ENCODE measurements at places on chromosomes 13 and 19. TPM values are rescaled to one million over a fixed set of nuclear protein-coding genes. Genes with fewer than 3 reads are reported as not detected.

GRCh38 chr19:54017261-54017660 lies 25.8 kb downstream of the CACNG6 start:
- no peak for DNase-seq

- DNase-seq, result peak; percentile 96
These were observed 38.2 kb downstream of the NFIC start for GRCh38 chr19:3404324-3405260.

DNA sequence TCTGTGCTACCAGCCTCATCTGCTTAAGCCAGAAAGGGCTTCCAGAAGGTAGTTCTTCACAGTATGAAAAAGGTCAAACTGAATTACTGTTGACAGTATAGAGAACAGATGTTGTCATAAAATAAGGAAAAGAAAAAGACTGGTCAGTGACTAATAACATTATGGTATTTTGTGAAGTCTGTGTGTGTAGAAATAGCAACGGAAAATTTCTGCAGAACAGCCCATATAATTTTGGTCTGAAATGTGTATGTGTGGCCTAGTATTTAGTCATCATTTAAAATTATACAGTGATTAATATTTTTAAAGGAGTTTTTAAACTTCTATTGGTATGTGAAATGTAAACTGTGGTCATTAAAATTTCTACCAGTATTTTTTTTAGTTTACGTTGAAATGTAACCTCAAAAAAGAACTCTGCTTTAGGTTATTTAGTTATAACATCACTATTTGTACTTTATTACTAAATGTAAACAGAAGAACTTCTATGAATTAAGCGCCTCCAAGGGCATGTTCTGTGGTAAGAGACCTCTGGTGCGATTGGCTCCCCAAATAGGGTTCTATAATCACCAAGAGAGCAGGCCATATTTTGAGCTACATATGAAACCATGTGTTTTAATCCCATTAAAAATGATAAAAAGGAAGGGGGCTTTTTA lies 3.3 kb upstream of the GPR183 start:
- DNase-seq, result no peak

DNA sequence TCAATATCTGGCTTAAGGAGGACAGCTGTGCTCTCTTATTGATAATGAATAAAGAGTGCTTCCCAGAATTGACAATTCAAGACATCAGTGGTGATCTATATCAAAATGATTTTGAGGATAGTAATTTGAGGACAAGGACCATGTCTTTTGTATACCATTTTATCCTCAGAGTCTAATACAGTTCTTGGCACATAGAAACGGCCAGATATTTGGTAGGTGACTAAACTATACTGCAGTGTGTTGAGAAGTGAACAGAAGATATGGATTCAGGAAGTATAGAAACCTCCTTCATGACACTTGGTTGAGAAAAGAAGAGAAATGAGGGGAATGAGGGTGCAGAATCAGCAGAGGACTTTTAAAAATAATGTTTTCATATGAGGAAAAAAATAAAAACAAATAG lies 16.1 kb upstream of the LMO7 start:
- DNase-seq, result no peak

DNA sequence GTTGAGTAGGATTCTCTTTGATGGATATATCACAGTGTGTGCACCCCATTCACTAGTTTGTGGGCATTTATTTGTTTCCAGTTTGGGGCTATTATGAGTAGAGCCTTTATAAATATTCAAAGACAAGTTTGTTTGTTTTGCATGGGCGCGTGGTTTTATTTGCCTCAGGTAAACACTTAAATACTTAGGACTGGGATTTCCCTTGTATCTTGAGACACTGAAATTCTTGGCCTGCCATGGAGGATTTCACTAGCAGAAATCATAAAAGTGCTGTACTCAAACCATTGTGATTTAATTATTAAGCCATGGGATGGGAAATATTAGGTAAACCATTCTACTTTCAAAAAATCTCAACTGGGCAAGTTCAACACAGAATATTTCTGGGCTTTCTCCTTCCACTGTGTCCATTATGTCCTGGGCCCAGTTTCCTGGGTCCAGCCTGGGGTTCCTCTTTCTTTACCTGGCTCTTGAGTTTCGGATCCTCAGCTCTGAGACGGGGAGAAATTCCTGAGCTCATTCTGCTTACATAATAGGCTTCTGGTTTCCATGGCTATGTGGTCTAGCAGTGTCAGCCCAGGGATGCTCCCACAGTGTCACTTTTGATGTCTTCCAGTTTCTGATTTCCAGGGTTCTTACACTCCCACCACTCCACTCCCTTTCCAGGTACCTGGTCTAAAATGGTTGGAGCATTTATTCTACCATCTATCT lies 14.4 kb downstream of the MYO16 start:
- DNase-seq, result no peak

GRCh38 chr13:60047918-60048317 lies 115.8 kb downstream of the DIAPH3 start:
- no peak for DNase-seq

Gene MEDAG
- polyA plus RNA-seq, result 7.3 TPM

GRCh38 chr13:80048030-80048429 lies 292.9 kb downstream of the SPRY2 start:
- no peak for DNase-seq

DNA sequence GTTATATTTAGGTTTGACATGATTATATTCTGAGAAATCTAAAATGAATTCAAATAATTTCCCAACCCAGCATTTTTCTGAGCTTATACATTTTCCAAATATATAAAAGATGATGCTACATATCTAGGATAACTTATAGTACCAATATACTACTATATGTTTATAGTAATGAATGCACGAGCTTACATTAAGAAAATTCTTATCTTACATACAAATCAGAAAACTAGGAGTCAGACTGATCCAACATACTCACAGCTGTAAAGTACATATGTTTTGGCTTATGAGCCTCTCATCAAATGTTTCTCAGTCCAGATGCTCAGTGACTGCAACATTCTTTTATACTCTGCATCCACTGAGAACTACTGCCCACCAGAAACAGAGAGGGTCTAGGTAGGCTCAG lies 491.3 kb upstream of the KLF12 start:
- no peak for DNase-seq

Data from right cardiac atrium (tissue), 5 donors.